ENCODE measurements at places on chromosomes 13 and 19.

- no peak for DNase-seq
- H3K36me3 ChIP-seq: no peaks in the 10 kb centered on the region
- H3K27me3 ChIP-seq: no peaks in the 10 kb centered on the region
- H3K27ac ChIP-seq: no peak overlapping the region
- no peak overlapping the region for H3K4me3 ChIP-seq
Measured at GRCh38 chr19:18385359-18385674, 641 bp upstream of the GDF15 start.

- no peaks in the 10 kb centered on the region for H3K27me3 ChIP-seq
- H3K4me1 ChIP-seq: no peaks in the 10 kb centered on the region
- no peak for DNase-seq
- no peak overlapping the region for H3K4me3 ChIP-seq
Measured at GRCh38 chr13:111031531-111031961, 83.6 kb upstream of the ARHGEF7 start.

DNA sequence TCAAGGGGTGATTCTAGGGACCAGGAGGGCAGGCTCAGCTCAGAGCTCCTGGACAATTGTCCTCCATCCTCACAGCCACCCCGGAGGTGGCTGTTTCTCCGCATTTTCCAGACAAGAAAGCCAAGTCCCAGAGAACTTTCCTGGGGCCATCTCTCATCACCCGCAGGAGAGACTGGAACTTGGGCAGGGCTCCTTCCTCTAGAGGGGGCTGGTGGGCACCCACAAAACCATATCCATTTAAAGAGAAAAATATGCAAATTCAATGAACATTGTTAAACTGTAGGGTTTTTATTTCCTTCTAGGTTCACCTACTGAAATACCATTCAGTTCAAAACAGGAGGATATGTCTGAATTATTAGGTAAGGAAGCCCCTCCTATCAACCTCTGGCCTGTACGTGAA is 16.6 kb downstream of the SPACA7 start:
- H3K4me1 ChIP-seq: no peaks in the 10 kb centered on the region
- no peak overlapping the region for H3K27ac ChIP-seq
- H3K4me3 ChIP-seq: no peak overlapping the region
- DNase-seq: no peak

GRCh38 chr13:91312324-91312723 is 35.2 kb upstream of the MIR17HG start:
- no peak overlapping the region for H3K4me3 ChIP-seq
- no peak for DNase-seq
- H3K27me3 ChIP-seq: peaks cover 7% of the 10 kb centered on the region

DNA sequence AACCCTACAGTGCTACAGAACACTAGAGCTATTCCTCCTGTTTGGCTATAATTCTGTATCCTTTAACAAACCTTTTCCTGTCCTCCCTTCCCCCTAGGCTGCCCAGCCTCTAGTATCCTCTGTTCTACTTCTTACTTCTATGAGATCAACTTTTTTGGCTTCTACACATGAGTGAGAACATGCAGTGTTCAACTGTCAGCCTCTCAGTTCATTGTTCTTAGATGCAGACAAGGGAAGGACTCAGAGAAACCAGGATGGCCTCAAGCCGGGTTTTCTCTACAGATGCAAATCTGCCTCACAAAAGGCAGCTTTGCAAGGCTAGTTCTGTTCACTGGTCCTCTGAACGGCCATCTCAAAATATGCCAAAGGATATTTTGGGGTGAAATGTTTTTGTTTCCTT is 18.4 kb downstream of the AMER2 start:
- no peak for DNase-seq
- H3K27ac ChIP-seq: no peak overlapping the region
- H3K4me3 ChIP-seq: no peak overlapping the region
- H3K4me1 ChIP-seq: no peaks in the 10 kb centered on the region
- H3K36me3 ChIP-seq: no peaks in the 10 kb centered on the region

DNA sequence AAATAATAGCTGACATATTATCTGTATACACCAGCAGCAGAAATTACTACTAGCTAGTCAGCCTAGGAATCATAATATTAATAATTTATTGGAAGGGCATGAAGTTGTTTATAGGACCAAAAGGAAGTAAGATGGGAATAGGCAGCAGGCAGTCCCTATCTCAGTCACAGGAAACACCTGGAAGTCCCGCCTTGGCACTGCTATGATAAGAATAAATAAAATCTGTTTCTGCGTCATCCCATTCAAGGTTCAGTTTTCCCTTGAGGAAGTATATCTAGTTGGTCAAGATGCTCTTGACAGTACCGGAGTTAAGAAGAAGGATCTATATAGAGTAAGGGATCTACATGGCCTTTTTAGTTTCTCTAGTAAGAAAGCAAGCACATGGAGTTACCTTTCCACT is 830.8 kb downstream of the DIAPH3 start:
- no peak overlapping the region for H3K4me3 ChIP-seq
- H3K27me3 ChIP-seq: no peaks in the 10 kb centered on the region
- no peak for DNase-seq
- no peak overlapping the region for H3K27ac ChIP-seq
- no peaks in the 10 kb centered on the region for H3K4me1 ChIP-seq

GRCh38 chr19:10269333-10270179 is 1.4 kb upstream of the ICAM1 start:
- peak overlapping the region; percentile 69 for H3K4me3 ChIP-seq
- no peaks in the 10 kb centered on the region for H3K36me3 ChIP-seq
- DNase-seq: no peak
- peaks cover 13% of the 10 kb centered on the region for H3K4me1 ChIP-seq

- H3K27me3 ChIP-seq: no peaks in the 10 kb centered on the region
- H3K4me3 ChIP-seq: no peak overlapping the region
- no peak for DNase-seq
- H3K36me3 ChIP-seq: peaks cover 4% of the 10 kb centered on the region
- H3K4me1 ChIP-seq: peaks cover 18% of the 10 kb centered on the region
- no peak overlapping the region for H3K27ac ChIP-seq
Measured at GRCh38 chr13:113644800-113645199, 13.2 kb downstream of the ATP4B start.

DNA sequence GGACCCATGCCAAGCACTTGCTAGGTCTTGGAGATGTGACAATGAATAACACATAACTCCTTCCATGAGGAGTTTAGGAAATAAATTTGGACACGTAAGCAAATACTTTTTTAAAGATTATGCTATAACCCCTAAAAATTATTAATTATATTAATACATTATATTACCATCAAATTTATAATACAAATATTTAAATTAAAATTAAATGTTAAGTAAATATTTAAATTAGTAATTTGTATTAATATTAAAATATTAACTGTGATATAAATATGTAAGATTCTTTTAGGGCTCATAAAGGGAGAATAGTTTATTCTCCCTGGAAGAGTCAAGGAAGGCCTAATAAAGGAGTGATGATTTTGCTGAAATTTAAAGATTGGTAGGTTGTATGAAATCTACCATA is 121.1 kb downstream of the RAP2A start:
- peaks cover 10% of the 10 kb centered on the region for H3K4me1 ChIP-seq
- no peaks in the 10 kb centered on the region for H3K36me3 ChIP-seq
- no peak for DNase-seq

DNA sequence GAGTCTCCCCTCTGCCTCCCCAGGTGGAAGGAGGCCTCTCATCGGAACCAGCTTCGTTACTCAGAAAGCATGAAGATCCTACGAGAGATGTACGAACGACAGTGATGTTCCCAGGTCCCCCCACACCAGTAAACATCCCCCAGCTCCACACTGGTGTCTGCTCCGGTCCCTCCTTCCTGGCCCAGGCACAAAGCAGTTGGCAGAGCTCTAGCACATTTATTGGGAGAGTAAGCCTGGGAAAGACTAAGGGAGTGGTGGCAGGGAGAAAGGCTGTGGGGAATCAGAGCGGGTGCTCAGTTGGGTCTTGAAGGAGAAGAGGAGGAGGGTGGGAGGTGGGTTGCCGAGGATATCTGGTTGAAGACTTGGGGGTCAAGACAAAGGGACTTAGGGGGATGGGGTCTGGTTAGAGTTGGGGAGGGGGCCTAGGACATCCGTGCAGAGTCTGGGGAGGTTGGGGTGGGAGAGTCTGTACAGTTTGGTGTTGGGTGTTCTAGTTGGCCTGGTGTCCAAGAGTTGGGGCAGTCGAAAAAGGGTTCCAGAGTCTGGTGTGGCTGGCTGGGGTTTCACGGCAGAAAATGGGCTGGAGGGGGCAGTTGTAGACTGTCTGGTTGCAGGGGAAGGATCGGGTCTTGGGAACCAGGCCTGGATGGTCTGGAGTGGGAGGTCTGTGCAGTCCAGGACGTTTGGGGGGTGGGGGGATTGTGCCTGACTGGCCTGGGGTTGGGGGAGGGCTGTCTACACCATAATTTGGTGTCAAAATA is 2.3 kb downstream of the HSPB6 start:
- H3K4me3 ChIP-seq: peak overlapping the region; percentile 77
- peaks cover 19% of the 10 kb centered on the region for H3K36me3 ChIP-seq
- no peak for DNase-seq
- no peaks in the 10 kb centered on the region for H3K27me3 ChIP-seq
- H3K4me1 ChIP-seq: peaks cover 15% of the 10 kb centered on the region
- H3K27ac ChIP-seq: peak overlapping the region; percentile 98

- no peak overlapping the region for H3K27ac ChIP-seq
- H3K4me1 ChIP-seq: no peaks in the 10 kb centered on the region
- H3K4me3 ChIP-seq: no peak overlapping the region
- DNase-seq: no peak
- no peaks in the 10 kb centered on the region for H3K36me3 ChIP-seq
Measured at GRCh38 chr19:44587963-44588770, 25.2 kb upstream of the IGSF23 start.

Data from thoracic aorta (tissue), 2 donors.